Activated T-helper 1 cell treated with anti-CD3 and anti-CD28 coated beads, Interleukin-12 subunit alpha, Interleukin-12 subunit beta, Interleukin-2, Interleukin-4 antibody, amounts not matched to agents 30 ng/mL and 10 ng/mL and 1 ng/mL, durations not matched to agents 14 hours and 24 hours and 36 hours (primary cell): ENCODE measurements at places on chromosomes 2 and 18. TPM values are rescaled to one million over a fixed set of nuclear protein-coding genes. Genes with fewer than 3 reads are reported as not detected.

The LRRTM1 gene
- total RNA-seq: not detected in 2 replicates

The KLHL29 gene
- 2.8 and 3.3 TPM in 2 replicates for total RNA-seq

The SCN2A gene
- total RNA-seq: not detected in 2 replicates

The GALR1 gene
- not detected in 2 replicates for total RNA-seq

The CCDC148 gene
- 0.36 TPM in 1 of 2 replicates, not detected in the other for total RNA-seq

The L3MBTL4 gene
- total RNA-seq: 0.26 and 0.29 TPM in 2 replicates

The FLACC1 gene
- total RNA-seq: 0.23 and 1.1 TPM in 2 replicates

The MEP1B gene
- total RNA-seq: 0.20 TPM in 1 of 2 replicates, not detected in the other

The TCF7L1 gene
- total RNA-seq: not detected in 2 replicates

The CREG2 gene
- total RNA-seq: not detected in 2 replicates

The PDE1A gene
- total RNA-seq: not detected in 2 replicates

The CD8A gene
- 2.2 and 2.4 TPM in 2 replicates for total RNA-seq

The ITGB6 gene
- not detected in 2 replicates for total RNA-seq

The CPO gene
- total RNA-seq: not detected in 2 replicates

The GPR39 gene
- total RNA-seq: not detected in 2 replicates

The FAM237A gene
- not detected in 2 replicates for total RNA-seq

The CDH19 gene
- total RNA-seq: not detected in 2 replicates

The XDH gene
- total RNA-seq: not detected in 2 replicates

The REG1B gene
- not detected in 2 replicates for total RNA-seq

The C1QL2 gene
- not detected in 2 replicates for total RNA-seq

The KIAA2012 gene
- total RNA-seq: not detected in 2 replicates

The CCDC121 gene
- 0.66 and 1.3 TPM in 2 replicates for total RNA-seq

The CTAGE1 gene
- not detected in 2 replicates for total RNA-seq

The SERPINB10 gene
- not detected in 2 replicates for total RNA-seq

The SERPINB3 gene
- not detected in 2 replicates for total RNA-seq
